SW 1271 (cell line): ENCODE measurements at places on chromosomes 4 and X.

DNA sequence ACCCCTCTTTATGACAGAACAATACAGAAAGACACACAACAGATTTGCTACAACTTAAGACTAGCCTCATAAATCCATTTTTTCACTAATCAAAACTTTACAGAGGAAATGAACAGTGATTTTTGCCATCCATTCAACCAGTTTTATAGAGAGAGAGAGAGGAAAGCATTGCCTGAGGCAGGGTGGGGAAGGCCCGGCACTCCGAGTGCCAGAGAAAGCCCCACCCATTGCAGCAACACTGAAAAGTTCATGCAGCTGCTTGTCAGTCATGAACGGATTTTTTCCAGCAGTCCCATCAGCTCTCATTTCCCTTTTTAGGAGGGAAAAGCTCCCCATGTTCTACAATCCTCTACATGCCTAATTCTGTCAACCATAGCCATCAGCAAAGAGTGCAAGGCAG is 236.9 kb downstream of the CHIC1 start:
- DNase-seq: no peak

DNA sequence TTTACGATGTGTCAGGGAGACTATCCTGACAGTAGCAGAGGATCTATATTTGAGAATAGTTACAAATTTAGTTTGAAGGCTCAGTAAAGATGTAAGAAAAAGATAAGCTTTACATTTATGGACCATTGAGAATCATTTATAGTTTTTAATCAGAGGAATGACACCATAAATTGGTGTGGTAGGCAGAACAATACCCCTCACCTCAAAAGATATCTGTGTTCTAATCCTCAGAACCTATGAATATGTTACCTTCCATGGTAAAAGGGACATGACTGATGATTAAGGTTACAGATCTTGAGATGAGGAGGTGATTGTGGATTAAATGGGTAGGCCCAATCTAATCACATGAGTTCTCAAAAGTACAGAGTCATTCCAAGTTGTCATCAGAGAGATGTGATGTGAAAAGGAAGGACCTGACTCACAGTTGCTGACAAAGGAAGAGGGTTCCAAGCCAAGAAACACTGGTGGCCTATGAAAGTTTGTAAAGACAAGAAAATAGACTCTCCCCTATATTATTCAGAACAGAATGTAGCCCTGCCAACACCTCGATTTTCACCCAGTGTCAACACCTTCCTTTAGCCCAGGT is 27.0 kb downstream of the EREG start:
- DNase-seq: no peak

DNA sequence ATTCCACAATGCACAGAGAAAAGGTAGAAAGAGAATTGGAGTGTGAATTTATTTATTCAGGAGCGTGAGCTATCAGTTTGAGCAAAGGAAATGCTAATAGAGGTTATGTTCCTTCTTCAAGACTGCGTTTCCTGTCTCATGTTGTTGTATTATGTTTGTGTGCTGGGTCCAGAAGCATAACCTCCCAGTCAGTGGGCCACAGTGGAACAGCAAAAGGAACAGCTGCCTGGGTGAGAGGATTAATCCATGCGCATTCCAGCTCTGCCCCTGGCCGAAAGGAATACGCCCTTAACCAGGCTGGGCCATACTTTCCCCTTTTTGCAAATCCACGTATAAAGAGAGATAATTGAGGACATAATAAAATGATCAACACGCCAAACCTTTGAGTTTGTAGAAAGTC is 32.4 kb upstream of the ARX start:
- DNase-seq: no peak

DNA sequence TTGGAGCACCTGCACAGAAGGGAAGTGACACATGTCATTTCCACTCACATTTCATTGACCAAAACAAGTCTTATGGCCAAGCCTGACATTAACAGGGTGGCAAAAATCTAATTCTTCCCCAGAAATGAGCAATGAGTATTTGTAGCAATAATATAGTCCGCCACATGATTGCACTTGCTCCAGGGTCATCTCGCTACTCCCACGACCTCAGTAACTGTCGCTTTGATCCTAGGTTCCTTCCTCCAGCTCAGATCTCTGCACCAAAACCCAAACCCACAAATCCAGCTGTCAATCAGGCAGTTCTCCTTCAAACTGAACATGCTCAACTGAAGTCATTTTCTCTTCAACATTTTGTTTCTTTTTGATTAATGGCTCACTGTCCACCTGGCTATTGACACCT is 25.2 kb upstream of the PTTG2 start:
- DNase-seq: no peak

GRCh38 chrX:42386681-42387080 is 391.3 kb downstream of the PPP1R2C start:
- no peak for DNase-seq

- no peak for DNase-seq
Measured at GRCh38 chr4:57270346-57270745, 160.2 kb upstream of the IGFBP7 start.

DNA sequence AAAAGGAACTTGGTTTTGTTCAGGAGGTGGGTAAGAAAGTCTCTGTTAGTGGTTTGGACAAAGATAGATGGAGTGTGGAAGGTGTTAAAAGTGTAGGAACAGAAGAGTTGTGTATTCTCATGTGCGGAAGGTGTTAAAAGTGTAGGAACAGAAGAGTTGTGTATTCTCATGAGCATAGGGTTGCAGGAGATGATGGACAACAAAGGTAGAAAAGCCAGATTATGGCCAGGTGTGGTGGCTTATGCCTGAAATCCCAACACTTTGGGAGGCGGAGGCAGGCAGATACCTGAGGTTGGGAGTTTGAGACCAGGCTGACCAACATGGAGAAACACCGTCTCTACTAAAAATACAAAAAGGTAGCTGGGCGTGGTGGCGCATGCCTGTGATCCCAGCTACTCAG is 2.5 kb downstream of the RPL34 start:
- DNase-seq: no peak

GRCh38 chr4:73609706-73610105 is 10.5 kb downstream of the RASSF6 start:
- DNase-seq: no peak

DNA sequence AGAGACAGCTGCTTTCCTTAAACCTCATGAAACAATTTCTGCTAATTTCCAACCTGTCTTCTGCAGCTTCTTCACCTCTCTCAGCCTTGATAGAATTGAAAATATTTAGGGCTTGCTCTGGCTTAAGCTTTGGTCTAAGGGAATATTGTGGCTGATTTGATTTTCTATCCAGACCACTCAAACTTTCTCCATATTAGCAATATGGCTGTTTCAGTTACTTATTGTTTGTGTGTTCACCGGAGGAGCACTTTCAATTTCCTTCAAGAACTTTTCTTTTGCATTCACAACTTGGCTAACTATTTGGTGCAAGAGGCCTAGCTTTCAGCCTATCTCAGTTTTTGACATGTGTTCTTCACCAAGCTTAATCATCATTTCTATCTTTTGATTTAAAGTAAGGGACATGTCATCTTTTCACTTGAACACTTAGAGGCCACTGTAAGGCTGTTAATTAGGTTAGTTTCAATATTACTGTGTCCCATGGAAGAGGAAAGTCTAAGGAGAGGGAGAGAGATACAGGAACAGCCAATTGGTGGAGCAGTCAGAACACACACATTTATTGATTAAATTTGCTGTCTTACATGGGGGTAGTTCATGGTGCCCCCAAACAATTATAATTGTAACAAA is 213.2 kb downstream of the RASL11B start:
- DNase-seq: no peak

- no peak for DNase-seq
Measured at GRCh38 chr4:114423582-114423981, 175.0 kb upstream of the UGT8 start.

- DNase-seq: no peak
Measured at GRCh38 chr4:148051403-148051802, 319.5 kb downstream of the ARHGAP10 start.

DNA sequence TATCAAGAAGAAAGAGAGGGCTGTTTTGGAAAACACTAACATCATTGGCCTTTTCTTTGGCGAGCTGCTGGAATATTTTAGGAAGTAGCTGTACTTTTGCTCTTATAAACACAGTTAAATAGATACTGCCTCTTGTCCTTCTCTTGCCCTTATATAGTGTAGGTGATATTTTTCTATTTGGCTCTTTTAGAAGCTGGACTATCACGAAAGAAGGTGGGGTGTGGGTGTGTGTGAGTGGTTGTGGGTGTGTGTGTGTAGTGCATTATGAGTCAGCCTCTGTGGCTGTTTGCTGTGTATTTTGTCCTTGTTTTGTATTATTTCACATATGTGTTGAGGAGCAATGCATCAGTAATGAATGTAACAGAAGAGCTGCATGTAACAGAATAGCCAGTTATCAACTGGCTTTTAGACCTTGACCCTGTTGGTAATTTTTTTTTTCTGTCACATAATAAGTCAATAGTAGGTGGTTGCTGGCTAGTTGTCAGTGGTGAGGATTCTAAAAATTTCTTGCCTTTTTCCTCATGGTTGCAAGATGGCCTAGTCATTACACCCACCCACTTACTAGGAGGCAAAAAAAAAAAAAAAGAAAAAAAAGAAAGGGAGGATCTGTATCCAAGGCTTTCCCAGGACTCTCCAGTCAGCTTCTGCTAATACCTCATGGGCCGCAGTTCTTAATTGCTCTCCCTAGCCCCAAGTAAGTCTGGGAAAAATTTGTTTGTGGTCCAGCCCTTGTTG is 23.8 kb downstream of the ARHGAP10 start:
- no peak for DNase-seq

DNA sequence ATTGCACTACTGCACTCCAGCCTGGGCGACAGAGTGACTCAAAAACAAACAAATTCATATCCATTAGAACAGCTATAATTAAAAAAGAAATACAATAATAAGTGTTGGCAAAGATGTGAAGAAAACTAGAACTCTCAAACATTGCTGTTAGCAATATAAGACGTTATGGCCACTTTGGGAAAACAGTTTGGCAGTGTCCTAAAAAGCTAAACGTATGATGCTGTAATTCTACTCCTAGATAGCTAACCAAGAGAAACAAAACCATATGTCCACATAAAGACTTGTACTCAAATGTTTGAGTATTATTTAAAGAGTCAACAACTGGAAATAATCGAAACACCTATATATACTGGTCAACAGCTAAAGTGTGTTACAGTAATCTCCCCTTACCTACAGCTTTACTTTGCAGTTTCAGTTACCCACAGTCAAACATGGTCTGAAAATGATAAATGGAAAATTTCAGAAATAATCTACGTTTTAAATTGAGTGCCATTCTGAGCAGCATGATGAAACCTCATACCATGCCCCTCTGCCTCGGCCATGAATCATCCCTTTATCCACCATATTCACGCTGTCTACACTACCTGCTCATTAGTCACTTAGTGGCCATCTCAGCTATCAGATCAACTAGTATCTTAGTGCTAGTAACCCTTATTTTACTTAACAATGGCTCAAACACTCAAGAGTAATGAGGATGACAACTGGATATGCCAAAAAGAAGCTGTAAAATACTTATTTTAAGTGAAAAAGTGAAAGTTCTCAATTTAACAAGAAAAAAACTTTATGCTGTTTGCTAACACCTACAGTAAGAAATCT is 4.9 kb downstream of the ELF2 start:
- peak; percentile 0 for DNase-seq

GRCh38 chr4:141140391-141141200 is 7.3 kb upstream of the RNF150 start:
- no peak for DNase-seq

GRCh38 chrX:13533726-13534125 is 35.7 kb upstream of the EGFL6 start:
- no peak for DNase-seq

DNA sequence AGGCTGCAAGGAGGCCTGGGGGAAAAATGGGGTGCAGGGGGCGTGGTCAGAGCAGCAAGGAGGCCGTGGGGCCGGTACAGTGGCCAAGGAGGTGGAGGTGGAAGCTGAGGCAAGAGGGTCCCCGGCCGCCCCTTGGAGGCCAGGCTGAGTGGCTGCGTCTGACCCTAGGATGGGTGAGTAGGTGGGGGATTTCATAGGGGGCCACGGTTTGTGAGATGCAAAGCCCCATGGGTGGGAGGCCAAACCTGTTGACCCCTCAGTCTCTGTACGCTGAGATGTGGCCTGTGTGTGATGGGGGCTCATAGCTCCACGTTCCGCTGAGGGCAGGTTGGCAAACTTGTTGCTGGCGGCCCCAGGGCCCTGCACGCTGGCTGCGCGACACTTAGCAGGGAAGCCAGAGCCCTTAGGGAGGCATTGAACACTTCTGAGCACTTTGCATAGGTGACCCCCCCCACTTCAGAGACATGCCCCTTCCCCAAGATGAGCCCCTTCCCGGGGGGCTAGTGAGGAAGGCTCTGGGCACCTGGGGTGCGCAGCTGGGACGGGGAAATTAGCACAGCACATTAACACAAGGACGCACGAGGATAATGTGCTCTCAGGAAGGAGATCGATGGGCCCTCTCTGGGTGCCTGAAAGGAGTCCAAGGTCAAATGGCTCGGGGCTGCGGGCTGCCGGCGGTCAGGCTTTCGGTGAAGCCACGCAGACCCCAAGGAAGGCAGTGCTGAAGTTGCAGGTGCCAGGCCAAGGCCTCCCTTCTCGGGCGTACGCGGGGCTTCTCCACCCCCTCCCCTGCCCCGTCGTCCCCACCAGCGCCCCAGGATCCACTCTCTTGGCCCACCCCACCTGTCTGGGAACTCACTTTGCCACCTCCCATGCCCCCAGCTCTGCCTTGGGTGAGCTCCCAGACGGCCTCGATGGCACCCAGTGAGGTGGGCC is 107.4 kb downstream of the HMX1 start:
- no peak for DNase-seq

- DNase-seq: no peak
Measured at GRCh38 chrX:123959281-123960063, 2.0 kb upstream of the STAG2 start.

DNA sequence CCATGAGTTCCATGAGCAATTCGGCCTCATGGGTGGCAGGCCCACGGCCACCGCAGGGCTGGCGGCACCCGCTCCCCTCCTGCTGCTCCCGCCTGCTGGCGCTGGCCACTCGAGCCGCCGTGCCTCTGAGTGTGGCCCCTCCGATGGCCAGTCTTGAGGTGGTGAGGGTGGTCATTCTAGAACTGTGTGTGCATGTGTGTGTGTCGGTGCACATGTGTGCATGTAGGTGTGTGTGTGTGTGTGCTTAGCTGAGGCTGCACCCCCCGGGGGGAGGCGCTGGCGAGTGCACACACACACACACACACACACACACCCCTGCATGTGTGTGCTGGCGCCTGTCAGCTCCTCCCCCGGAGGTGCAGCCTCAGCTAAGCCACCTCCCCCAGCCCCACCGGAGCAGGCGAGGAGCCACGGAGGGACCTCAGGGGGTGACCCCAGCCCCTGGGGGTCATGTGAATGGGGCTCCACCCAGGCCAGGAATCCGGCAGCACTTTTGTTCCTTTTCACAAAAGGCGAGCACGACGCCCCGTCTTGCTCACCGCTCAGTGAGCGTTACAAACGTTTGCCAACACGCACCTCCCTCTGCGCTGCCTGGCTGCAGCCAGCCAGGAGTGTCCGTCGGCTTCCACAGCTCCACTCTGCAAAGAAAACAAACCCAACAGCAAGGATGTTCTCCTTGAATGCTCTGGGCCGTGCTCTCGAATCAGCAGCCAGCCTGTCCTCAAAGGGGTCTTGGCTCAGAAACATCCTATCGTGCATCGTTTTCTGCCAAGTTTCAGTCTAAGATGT is 29.9 kb downstream of the FGFRL1 start:
- DNase-seq: no peak

- DNase-seq: no peak
Measured at GRCh38 chr4:7666744-7667143, 232.0 kb upstream of the PSAPL1 start.
